ENCODE measurements at places on chromosomes 13 and 19.

DNA sequence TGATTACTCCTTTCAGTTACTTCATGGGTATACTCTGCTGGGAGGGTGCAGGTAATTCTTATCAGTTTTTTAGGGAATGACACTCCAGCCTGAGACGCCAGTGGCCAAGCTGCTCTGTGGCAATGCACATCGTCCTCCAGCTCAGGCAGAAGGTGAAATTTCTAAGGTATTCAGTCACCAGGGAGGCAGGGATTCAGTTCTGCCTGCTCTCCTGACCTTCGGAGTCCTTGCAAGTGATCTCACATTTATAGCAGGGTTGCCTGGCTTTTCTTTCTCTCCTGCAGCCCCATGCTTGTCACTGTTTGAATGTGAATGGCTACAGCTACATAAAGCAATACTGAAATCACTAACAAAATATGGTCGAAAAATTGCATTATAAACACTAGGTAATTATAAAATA, 1447.5 kb downstream of the EFNB2 start:
- no peak for DNase-seq

- no peak for DNase-seq
Observed at GRCh38 chr19:21101521-21102242, 19.7 kb downstream of the ZNF714 start.

DNA sequence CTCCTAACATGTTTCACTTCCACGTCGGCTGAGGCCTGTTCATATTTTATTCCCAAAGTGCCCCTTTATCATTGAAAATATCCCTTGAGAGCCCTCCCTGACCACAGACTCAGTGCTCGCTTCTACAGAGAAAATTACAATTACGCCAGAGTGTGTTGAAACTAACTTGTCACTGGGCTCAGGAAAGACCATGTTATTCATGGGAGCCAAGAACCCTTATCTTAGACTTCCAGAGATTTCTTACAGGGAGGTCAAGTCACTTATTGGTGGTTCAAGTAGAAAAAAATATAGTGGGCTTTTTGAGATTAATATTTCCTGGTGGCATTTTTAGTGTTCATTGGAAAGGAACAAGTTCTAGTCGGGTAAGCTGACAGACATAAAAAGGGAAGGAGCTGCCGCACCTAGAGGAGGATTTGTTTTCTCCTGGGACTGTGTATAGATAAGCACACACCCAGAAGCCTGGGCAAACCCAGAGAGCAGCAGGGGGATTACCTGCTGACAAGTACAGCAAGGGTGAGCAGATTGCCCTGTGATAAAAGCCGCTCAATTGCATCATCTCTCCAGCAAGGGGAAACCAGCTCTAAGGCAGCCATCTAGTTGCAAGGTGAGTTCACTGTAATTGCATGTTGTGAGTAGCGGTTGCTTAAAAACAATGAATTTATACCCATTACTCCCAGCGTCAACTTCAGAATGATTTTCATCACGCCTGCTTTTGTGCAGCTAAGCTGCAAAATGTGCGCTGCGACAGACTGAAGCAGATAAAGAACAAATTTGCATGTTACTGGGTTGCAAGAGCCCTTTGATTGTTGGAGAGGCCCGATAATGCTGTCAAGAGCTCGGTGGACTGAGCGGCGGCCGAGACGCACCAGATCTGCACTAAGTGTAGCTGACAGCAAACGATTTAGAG, 46.2 kb downstream of the DCT start:
- DNase-seq: no peak

GRCh38 chr13:37690361-37690760, 91.8 kb upstream of the POSTN start:
- DNase-seq: no peak

GRCh38 chr19:49850221-49850486, 805 bp upstream of the PTOV1 start:
- DNase-seq: no peak

DNA sequence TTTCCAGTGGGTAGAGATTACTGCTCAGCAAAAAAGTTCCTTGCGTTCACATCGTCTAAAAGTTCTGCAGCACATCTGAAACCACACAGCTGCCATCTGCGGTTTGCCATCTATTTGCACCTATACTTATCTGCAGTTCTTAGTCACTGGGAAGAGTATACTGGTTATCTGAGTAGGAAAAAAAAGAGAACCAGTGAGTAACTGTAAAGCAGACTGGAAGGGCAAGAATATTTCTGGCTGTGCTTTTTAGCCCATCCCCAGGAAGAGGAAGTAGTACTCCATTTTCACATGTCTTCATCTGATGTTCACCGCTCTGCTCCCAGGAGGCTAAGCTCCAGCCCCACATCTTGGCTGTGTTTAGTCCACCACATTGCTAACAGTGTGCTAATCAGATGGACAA, 35.6 kb downstream of the EFNB2 start:
- no peak for DNase-seq

- DNase-seq: peak; percentile 92
Observed at GRCh38 chr13:95603887-95604555, 40.5 kb downstream of the DZIP1 start.

- DNase-seq: no peak
Observed at GRCh38 chr13:29359181-29359580, 236.3 kb downstream of the SLC7A1 start.

GRCh38 chr13:39450176-39450575, 152.8 kb downstream of the LHFPL6 start:
- DNase-seq: no peak

DNA sequence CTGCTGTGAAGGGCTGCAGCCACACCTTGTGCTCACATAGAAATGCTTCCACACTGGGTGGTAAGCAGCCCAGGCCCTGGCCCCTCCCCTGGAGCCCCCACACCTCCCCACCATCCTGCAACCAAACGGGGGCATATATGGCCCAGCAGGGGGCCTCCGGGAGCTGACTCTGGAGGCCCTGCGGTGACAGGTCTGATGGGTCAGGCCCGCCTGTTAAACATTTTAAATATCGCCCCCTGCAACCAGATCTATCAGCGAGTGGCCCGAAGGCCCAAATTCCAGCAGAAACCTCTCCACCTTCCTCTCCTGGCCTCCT, 48.0 kb upstream of the KATNAL1 start:
- no peak for DNase-seq

- DNase-seq: no peak
Observed at GRCh38 chr19:46365561-46365960, 18.7 kb downstream of the PPP5C start.

DNA sequence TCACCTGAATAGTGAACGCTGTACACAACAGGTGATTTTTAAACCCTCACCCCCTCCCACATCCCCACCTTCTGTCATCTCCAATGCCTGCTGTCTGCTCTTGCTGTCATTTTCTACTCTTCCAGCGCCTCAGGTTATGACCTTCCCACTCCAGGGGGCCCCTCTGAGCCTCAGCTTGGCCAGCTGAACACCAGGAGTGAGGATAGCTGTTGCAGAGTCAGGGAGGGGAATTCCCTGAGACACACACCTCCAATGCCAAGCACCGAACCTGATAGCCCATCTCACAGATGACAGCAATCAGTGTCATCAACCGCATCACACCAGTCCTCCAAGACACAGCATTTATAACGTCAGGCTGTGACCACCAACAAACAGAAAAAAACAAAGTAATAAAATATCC, 193.5 kb downstream of the ZNF536 start:
- no peak for DNase-seq

DNA sequence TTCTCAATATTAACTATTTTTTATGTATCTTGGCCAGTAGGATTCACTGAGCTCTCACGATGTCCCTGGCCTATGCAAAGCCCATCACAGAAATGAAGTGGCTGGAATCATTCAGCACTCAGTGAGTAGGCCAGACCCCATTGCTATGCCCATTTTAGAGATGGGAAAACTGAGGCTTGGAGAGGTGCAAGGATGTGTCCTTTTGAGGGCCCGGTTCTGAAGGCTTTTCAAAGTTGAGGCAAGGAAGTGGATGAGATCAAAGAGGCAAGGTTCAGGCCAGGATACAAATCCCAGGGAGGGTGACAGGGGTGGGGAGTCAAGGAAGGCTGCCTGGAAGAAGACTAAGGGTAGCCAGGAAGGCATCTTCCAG, 18.7 kb upstream of the ERCC1 start:
- DNase-seq: no peak

DNA sequence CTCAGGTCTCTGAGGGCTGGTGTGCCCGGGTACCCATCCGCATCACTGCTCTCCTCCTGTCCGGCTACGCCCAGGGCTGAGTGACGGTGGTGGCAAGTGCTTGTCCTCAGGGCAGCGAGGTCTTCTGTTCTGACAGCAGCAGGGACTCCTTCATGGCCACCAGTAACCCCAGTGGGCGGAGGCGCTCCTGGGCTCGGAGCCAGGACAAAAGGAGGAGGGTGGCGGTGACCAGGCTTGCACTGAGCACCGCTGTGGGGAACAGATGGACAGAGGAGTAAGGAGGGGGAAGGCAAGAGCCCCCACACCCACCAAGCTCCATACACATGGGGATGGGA, 5.8 kb downstream of the CD320 start:
- peak; percentile 47 for DNase-seq

DNA sequence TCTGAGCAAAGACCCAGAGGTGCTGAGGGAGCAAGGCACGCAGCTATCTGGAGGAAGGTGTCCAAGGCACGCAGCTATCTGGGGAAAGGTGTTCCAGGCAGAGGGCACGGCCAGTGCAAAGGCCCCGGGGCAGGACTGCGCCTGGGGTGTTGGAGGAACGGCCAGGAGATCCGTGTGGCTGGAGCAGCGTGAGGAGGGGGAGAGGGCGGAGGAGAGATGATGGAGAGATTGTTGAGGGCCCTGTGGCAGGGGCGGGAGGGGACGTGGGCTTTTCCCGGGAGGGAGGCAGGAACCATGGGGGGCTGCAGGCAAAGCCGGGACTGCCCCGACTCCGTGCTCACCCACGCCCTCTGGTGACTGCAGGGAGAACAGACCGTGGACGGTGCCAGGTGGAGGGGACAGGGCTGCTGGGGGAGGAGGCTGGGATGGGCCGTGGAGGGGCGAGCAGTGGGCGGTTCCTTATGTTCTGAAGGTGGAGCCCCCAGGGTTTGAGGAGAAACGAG, 13.3 kb upstream of the MISP start:
- DNase-seq: no peak

DNA sequence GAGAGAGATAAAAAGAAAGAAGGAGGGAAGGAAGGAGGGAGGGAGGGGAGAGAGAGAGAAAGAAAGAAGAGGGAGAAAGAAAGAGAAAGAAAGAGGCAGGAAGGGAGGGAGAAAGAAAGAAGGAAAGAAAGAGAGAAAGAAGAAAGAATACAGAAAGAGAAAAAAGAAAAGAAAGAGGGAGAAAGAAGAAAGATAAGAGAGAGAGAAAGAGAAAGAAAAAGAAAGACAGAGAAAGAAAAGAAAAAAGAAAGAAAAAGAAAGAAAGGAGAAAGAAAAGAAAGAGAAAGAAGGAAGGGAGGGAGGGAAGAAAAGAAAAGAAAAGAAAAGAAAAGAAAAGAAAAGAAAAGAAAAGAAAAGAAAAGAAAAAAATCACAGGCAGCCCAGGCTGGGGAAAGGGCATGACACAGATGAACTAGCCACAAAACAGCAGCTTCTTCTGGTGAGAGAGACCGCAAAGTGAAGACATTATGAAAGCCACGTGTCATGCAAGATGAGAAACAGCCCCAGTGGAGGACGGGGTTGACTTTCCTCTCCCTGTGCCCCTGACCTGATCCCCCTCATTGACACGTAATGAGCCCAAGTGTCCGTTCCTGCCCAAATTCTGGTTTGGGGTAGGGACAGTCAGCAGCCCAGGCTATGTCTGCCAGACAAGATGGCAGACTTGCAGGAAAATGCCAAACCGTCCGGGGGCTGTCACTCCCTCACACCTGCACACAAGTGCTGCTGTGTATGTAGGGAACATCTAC, 102.1 kb downstream of the INSR start:
- no peak for DNase-seq

GRCh38 chr19:14305706-14306105, 75.5 kb upstream of the ADGRE5 start:
- DNase-seq: no peak

DNA sequence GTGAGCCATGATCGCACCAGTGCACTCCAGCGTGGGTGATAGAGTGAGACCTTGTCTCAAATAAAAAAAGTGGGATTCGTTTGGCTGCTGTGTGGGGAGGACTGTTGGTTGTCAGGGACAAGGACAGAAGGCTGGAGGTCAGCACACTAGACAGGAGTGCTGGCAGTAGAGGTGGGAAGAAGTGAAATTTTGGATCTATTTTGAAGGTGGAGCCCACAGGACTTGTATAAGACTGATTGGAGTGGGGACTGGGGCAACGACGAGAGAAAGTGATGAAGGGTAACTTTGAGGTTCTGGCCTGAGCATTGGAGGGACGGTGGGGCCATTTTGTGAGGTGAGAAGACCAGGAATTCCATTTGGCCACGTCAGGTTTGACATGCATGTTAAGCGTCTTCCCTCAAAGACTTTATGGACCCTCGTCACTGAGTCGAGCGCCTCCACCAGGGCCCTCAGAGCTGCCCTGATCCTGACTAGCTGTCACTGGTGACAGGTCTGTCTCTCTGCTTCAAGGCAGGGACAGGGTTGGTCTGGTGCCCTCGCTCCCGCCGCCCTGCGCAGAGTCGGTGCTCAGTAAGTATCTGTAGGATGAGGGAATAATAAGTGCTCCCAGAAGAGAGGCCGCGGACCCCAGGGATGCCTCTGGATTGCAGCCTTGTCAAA, 673 bp downstream of the CTU1 start:
- DNase-seq: no peak

DNA sequence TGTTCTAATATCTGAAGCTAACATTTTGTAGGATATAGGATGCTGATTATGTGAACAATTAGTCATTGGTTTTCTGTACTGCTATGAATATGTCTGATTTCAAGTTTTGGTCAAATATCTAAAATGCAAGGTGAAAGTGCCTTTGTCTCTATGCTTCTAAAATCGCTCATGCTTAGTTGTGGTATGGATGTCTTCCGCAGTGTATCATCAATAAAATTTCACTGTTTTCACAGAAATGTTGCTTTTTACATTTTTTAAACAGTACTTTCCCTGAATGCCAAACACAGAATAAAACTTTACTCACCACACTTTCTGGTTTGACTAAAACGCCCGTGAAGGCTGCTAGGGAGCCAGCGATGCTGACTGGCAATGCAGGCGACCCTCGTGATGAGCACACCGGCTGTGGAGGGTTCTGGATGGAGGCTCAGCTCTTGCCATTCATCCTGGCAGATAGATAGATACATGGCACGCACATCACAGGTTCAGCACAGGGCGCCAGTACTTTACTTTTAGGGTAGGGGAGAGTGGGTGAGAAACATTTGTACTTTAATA, 40.1 kb downstream of the SLC7A9 start:
- no peak for DNase-seq
